Activated T-helper 1 cell treated with anti-CD3 and anti-CD28 coated beads, Interleukin-12 subunit alpha, Interleukin-12 subunit beta, Interleukin-2, Interleukin-4 antibody, amounts not matched to agents 30 ng/mL and 10 ng/mL and 1 ng/mL, durations not matched to agents 14 hours and 24 hours and 36 hours (primary cell): ENCODE measurements at places on chromosomes 16 and 17. TPM values are rescaled to one million over a fixed set of nuclear protein-coding genes. Genes with fewer than 3 reads are reported as not detected.

DNA sequence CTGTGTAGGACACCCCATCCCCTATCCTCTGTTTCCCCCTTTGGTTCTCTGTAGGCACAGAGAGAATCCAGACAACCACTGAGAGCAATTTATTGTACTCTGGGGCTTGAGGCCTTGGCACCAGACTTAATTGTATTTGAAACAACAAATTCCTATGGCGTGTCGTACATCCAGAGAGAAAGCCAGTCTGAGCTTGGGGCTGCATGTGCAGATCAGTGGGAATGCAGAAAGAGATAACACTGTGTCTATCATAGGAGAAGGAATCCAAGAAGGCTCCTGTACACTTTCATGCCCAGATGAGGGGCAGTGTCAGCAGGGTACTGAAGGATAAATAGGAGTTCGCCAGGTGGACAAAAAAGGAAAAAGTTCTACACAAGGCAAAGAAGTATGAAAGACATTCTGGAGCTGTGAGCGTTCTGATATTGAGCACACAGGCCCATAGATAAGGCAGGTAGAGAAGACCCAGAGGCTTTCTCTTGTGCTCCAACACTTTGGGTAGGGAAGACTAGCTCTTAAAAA lies 22.0 kb upstream of the IL4R start:
- H3K4me1 ChIP-seq: peaks cover 40% of the 10 kb centered on the region
- peaks cover 4% of the 10 kb centered on the region for H3K36me3 ChIP-seq
- no peak overlapping the region for H3K4me3 ChIP-seq
- DNase-seq: no peak

- peaks cover 6% of the 10 kb centered on the region for H3K27me3 ChIP-seq
- H3K27ac ChIP-seq: no peak overlapping the region
- H3K4me3 ChIP-seq: no peak overlapping the region
- H3K36me3 ChIP-seq: no peaks in the 10 kb centered on the region
- no peaks in the 10 kb centered on the region for H3K4me1 ChIP-seq
- no peak for DNase-seq
These were observed 2.4 kb upstream of the CACNA1H start for GRCh38 chr16:1150511-1150982.

The MYO15B gene
- total RNA-seq: 16.2 and 18.1 TPM in 2 replicates

DNA sequence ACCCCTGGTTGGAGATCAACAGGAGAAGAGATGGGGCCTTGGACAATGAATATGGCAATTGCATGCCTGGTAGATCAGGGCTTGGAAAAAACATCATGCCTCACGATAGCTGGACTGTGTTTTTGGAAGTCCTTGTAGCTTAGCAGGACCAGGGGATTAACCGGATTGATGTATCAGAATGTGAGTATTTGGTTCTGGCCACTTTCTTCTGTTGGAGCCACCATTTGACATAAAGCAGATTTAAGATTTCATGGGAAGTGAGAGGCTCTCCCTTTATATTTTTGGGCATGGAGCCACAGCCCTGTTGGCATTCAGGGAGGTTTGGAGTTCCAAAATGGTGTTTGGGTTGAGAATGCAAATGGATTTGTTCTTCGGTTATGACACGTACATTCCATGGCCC lies 424.7 kb upstream of the MAF start:
- no peak overlapping the region for H3K4me3 ChIP-seq
- peaks cover 1% of the 10 kb centered on the region for H3K36me3 ChIP-seq
- DNase-seq: no peak

DNA sequence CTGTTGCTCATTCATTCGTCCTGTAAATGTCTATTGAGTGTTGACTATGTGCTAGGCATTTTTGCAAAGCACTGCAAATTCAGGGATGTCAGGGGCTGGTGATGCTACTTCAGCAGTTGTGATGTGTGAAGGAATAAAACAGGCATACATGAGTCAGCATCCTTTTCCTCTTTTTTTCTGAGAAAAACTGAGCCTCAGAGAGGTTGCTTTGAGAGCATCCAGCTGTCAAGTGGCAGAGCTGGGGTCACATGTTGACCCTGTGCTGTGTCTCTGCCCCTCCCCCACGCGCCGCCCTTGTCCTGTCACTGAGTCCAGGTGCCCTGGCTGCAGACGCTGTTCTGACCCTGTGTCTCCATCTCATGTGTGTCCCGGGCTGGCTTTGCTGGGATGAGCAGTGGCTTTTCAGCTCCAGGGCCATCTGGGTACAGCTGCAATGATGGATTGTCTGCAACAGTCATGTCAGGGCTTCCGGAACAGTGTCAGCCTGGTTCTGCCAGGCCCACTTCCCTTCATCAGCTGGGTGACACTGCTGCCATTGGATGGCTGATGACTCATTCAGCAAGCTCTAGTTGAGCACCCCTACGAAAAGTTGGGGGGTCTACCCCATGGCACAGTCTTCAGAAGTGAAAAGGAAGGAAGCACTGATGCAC lies 14.9 kb downstream of the SEC14L5 start:
- DNase-seq: no peak
- H3K27me3 ChIP-seq: no peaks in the 10 kb centered on the region
- peaks cover 3% of the 10 kb centered on the region for H3K36me3 ChIP-seq
- H3K27ac ChIP-seq: no peak overlapping the region
- H3K4me1 ChIP-seq: peaks cover 6% of the 10 kb centered on the region
- no peak overlapping the region for H3K4me3 ChIP-seq
